ENCODE measurements at places on chromosomes 1 and 21.

DNA sequence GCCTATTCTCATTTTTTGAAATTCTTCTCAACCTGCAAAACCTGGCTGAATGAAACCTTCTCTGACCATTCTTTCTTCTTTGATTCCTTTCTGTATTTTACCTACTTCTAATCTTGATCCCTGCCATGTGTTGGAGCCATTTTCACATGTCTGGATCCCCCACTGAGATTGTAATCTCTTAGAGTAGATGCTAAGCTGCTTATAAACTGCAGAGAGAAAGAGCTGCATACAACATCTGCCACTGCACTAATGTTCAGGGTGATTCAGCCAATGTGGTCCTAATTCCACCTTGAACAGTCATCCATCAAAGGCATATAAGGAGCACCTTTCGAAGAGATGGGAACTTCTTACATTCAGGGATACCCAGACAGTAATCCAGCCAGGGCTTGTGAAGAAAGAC, 16.2 kb upstream of the DAB1 start:
- DNase-seq = no peak

DNA sequence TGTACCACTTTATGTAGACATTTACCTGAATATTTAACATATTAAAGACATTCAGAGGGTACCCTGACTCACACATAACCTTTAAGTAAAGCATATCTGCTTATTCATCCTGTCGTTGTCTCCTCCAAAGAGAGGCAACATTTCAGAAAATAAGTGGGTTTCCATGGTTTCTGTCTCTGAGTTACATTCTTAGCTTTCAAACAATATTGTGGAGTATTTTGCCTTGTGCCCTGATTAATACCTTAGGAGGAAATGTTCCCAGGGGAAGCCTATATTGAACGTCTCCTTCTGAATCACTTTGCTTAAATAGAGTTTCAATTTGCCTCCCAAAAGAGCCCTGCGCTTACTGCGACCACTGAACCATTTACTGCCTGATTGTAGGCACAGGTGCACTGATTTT, 26.1 kb downstream of the PALMD start:
- DNase-seq = no peak

DNA sequence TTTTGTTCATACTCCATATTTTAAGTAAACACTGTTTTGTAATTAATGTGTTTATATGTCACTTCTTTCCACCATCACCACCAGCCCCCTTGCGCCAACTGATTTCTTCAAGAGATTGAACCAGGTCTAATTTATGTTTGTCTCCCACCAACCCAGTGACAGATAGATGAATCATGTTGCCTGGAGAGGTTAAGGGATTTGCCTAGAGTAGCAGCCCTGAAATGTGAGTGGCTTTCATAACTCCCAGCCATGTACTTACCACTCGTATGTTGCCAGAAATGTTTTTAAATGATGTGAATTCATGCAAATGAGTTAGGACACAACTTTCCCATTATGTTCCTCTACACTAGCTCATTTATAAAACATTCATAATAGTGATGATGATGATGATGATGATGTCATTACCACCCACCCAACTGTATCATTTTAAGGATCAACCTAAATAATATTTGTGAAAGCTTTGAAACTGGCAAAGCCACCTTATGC, 86.9 kb downstream of the LRRC8D start:
- peak; percentile 72 for DNase-seq

DNA sequence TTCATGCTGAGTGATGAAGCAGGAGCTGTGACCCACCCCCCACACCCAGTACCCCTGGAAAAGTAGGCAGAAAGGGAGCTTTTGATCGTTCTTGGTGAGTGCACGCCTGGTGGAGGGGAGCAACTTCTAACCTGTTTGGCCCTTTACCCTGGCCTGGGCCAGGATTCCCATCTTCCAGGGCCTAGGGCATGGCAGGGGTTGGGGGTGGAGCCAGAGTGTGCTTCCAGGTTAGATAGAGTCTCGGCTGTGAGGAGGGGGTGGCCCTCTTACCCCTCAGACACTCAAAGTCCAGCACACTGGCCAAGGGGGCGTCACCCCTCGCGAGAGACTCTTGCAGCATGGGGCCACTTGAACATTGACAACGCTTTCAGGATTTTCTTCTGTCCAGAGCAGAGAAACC, 236.6 kb downstream of the GRIK3 start:
- DNase-seq = no peak

DNA sequence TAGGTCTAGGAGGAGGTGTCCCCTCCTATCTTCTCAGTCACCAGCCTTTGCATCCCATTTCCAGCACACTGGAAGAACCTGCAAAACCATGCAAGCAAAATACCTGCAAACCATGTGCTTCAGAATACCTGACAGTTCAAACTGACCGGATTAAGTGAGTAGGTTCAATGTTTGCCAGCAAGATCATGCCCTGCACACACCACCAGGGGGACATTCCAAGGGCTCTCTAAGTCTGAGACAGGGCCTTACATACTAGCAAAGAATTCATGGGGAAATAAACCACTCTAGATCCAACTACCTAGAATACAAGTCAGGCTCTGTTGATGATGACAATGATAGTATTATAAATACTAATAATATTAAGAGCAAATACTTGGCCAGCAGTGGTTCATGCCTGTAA, 27.6 kb downstream of the INPP5B start:
- DNase-seq = no peak

- DNase-seq = no peak
Observed at GRCh38 chr21:34609244-34609932, 5.5 kb downstream of the RCAN1 start.

GRCh38 chr1:7552402-7552801, 218.7 kb upstream of the VAMP3 start:
- DNase-seq = no peak

DNA sequence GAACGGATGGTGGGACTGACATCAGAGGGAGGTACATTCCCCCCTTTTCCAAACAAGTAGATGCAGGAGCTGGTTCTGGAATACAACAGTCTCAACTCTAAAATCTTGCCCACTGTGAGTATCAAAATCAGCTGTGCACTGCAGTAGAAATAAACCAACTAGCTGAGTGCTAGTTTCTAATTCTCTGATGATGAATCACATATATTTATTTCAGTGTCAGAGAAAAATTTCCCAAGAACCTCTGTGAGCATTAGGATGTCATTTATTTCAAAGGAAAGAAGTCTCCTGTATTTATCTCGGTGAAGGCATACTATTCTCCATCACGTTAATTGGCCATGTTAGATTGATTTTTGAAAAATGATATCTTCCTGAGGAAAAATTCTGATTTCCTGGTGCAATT, 67.1 kb downstream of the LHX9 start:
- DNase-seq = no peak

- DNase-seq = no peak
Observed at GRCh38 chr21:18986197-18986596, 582.6 kb upstream of the TMPRSS15 start.

DNA sequence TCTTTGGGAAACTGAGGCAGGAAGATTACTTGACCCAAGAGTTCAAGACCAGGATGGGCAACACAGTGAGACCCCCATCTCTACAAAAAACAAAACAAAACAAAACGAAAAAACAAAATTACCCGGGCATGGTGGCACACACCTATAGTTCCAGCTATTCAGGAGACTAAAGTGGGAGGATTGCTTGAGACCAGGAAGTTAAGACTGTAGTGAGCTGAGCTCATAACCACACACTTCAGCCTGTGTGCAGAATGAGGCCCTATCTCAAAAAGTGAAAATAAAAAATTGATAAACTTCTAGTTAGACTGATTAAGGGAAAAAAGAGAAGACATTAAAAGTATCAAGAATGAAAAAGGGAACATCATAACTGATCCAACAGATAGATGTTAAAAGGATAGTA, 154.0 kb downstream of the RHOU start:
- DNase-seq = no peak

DNA sequence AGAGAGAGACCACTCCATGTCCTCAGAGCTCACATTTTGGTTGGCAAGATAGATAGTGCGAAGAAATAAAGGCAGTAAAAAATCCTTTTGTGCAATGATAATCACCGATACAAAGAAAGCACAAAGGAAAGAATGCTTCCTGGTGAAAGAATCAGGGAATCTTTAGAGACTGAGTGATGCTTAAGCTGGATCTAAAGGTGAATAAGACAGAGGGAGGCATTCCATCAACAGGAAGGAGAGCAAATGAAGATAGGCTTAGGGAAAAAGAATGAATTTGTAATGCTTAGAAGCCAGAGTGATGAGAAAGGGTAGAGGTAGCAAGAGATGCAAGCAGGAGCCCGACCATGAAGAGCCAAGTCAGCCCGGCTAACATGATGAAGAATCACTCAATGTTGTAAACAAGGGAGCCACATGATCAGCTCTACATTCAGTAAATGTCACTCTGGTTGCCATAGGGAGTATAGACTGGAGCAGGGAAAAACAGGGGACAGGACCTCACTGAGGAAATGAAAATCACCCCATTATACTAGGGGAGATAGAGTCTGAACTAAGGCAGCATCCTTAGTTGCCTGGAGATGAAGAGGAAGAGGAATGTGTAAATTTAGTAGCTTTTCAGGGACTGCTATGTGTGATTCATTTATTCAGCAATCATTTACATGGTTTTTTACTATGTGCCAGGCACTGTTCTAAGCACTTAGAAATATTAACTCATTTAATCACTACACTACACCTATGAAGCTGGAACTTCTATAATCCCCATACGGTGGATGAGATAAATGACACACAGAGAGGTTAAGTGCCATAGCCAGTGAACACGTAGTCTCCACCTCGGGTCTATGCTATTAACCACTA, 402.6 kb upstream of the NFIA start:
- no peak for DNase-seq

DNA sequence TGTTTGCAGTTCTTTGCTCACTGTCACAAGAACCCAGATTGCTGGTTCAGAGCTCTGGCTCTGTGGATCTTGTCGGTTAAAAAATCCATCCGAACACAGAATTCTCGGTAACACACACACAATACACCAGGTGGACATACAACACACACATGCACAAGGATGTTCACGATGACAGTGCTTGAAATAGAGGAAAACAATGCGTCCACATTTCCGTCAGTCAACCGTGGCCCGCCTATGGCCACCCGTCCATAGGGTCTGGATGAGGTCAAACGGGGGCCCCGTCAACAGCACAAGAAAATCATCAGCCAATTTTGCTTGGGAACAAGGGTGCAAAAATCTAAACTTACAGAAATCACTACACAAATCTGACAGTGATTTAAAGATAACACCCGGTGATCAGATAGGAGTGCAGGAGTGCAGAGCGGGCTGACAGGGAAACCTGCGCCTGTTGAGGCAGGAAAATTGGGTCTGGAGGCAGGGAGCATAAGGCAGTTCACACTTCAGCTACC, 50.4 kb upstream of the SLC19A1 start:
- DNase-seq = no peak

DNA sequence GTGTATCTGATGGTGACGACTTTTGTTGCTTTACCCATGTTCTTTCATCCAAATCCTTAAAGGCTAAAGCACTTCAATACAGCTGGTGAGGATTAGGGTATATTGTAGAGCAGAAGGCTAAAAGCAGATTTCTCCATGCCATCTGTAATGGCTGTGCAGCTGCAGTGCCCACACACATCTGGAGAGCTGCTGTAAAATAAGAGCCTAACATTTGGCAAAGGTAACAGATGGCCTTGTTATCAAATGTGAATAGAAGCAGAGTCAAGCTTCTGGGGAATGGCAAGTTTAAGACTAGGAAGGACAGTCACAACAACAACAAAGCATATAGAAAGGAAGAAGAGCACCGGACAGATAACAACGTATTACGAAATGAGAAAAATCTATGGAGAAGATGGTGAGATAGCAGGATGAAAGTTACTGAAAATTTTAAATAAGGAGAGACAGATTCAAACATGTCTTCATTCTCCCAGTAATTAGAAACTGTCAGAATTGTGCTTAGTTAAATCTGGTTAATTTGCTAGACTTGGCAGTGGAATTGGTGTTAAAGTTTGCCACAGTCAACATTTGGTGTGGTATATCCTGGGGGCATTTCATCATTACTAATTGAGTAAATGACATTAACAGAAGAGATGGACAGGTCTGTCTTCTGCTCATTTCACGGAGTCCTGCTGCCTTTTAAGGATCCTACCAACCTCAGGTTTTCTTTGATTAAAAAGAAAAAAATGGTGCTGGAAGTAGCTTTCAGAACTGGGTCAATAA, 1093.2 kb downstream of the ADGRL2 start:
- DNase-seq = no peak

GRCh38 chr1:117589544-117589943, 16.3 kb upstream of the TENT5C start:
- no peak for DNase-seq
